ENCODE measurements at places on chromosomes 3 and 15.

DNA sequence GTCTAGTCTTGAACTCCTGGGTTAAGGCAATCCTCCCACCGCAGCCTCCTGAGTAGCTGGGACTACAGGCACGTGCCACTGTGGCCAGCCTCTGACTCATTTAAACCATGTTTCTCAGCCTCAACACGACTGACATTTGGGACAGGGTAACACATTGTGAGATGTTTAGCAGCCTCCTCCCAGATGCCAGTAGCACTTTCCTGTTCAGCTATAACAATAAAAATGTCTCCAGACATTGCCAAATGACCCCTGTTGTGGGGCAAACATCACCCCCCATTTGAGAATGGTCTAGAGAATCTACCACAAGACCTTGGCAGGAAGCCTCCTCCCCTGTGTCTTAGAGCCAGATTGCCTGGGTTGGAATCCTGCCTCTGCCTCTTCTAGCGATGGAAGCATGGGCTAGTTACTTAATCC, 8.4 kb downstream of the TMEM40 start:
- peak; percentile 4 for DNase-seq

DNA sequence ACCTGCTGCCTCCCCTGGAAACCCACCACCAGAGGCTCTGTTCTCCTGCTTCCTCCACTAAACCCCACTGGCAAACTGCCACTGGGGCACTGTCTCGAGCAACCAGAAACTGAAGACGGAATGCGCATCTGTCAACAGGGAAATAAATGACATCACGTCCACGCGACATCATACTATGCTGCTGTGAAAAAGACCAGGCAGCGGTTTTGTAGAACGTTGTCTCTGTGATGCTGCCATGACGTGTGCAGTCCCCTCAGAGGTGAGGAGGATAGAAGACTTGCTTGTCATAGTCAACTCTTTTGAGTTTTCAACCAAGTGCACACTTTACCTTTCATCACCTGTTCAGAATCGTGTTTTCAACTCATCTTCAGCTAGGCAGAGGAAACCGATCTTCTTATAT, 203.0 kb upstream of the IGF1R start:
- DNase-seq: no peak

- peak; percentile 41 for DNase-seq
Observed at GRCh38 chr15:40746916-40747418, 8.1 kb downstream of the RMDN3 start.

DNA sequence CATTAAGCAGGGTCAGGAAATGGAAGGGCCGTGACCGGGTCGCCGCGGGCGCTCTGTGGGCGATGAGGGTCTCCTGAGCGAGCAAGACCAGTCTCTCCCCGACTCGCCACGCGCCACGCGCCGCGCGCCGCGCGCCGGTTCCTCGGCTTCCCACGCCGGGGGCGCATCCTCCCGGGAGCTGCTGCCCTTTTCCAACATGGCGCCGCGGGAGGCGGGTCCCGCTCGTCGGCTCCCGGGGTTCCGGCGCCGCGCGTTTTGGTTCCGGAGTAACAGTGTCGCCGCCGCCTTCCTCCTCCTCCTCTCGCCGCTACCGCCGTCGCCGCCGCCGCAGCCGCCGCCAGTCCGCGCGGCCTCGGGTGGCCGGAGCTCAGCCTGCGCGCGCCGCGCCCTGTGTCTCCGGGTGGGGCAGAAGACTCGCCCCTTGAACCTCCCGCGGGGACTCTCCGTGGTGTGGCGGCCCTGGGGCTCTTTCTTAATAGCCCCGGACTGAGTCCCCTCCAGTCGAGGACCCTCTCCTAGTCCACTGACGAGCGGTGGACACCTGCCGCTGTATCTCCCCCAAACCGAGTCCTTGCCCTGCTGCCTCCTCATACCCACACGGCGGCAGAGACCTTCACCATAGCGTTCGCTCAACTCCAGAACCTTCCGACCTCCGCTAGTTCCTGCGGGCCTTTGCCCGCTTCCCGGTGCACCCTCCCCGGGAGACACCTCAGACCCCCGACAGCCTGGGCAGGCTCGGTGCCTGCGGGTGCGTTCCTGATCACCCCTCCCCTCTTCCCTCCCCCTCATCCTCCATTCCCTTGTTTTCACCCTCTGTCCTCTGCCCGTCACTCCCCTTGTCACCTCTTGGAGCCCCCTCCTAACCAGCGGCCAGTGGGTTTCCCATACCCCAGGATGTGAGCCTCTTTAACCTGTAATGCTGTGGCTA, at the start of gene MAP2K5:
TSS of gene MAP2K5 (plus strand) at position 284 of the 928 bp plus-strand sequence. CDS start at position 917, 633 bp downstream.
- DNase-seq: peak; percentile 93

DNA sequence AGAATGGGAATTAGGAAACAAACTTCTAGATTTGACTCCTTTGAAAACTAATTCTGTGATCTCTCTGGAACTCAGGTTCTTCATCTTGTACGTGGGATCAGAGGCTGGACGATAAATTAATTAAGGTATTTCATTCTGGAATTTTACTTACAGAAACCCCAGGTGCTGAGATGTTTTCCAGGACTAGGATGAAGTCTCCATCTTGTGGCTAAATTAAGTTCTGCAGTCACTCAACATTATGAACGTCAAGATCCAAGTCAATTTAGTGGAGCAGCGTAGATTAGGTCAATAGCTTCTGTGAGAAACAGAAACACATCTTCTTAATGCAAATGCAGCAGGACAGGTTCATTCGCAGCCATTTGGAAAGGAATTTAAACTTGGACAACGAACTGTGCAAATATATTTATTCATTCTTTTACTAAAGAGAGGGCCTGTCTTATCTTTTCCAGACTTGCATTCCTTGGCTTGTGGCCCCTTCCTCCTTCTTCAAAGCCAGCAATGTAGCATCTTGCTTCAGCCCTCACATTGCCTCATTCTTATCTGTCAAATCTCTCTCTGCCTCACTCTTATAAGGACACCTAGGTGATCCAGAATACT, 26.7 kb upstream of the TMC3 start:
- DNase-seq: peak; percentile 55

Measured in D341Med (cell line).